ENCODE measurements at places on chromosomes 16 and 17.

DNA sequence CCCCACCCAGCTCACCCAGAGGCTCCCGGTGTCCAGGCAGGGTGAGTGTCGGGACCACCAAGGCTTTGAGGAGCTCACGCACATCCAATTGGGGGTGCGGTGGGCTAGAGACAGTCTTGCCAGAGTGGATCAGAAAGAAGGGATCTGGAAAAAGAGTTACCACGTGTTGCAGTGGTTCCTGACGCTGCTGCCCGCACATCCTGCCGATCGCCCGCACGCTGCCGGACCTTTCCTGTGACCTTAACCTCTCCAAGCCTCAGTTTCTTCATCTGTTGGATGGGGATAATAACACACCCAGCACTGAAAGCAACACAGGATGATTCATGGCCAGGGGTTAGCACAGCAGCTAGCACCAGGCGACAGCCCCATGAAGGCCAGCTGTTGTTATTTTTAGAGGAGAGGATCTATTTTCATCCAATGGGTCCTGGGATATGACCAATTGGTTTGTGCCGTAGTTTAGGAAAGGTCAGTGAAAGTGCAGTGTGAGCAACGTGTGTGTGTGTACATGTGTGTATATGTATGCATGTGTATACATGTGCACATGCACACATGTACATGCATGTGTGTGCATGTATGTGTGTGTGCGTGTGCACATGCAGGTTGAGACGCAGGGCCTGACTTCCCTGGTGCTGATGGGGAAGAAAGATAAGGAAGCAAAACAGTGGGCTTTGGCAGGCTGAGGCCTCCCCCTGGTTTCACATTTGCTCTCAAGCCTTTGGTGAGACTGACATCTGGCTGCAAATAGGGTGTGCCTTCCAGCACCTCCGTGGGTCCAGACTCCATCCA, 2.5 kb downstream of the ITGAX start:
- DNase-seq = no peak

- no peak for DNase-seq
Observed at GRCh38 chr17:13797863-13798262, 196.1 kb upstream of the HS3ST3A1 start.

DNA sequence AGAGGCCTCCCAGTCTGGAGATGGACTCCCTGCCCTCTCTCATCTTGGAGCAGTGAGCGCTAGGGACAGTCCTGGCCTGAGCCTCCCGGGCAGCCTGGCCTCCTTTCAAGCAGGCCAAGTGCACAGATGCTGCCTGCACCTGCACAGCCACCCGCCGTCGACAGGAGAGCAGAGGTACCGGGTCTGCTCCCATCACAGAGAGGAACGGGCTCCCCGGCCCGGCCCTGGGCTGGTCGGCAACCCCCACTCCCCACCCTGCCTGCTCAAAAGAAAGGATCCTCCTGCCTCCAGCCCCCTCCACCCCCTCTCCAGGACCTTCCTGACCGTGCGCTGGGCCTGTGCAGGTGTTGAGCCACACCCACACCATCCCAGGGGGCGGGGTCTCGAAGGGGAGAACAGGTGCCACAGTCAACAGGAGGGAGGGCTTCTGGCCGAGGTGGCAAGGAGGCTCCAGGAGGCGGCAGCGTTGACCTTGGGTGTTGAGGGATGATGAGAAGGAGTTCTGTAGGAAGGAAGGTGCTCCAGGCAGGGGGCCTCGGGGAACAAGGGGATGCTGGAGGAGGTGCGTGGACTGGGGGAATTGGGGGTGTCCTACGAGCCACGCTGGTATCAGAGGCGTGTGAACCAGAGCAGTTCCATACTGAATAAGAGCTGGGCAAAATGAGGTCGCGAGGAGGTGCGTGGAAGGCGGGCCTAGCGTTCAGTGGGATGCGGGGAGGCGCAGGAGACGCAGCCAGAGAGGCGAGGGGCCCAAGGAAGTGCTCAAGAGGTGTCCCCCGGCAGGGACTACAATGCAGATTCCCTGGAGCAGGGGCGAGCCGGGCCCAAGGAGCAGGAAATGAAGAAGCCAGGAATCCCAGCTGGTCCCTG, 967 bp upstream of the CDH15 start:
- DNase-seq = no peak

DNA sequence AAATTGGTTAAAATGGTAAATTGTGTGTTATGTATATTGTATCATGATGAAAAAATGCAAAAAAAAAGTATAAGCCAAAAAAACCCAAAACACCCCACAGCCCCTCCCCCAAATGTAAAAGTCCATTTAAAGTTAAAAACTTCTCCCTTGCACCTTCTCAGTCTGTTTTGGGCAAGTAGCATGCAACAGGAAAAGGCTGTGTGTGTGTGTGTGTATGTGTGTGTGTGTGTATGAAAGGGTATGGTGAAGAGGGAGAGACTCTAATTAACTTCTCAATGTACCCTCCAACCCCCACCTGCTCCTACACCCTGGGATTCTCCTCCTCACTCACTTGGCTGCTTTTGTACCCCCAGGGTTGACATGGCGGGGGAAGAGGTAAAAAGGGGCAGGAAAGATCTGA, 9.2 kb upstream of the GGT6 start:
- no peak for DNase-seq

GRCh38 chr17:4534928-4535666, 20.1 kb downstream of the MYBBP1A start:
- no peak for DNase-seq

- no peak for DNase-seq
Observed at GRCh38 chr16:49464877-49465504, 91.4 kb downstream of the C16orf78 start.

DNA sequence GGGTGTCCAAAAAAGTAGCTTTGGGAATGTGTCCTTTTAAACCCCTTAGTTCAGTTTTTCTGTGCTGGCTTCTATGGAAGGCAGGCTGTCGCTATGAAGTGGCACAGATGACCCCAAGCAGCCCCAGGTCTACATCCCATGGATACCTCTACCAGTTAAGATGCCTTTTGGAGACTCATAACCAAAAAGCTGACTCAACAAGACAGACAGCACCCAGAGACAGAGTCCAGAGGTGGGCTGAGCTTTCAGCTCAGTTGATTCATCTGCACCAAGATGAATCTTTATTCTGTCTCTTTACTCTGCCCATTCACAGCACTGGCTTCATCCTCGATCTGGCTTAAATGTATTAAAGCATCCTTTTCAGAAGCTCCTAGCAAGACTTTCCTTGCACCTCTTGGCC, 29.8 kb upstream of the RBBP6 start:
- no peak for DNase-seq

GRCh38 chr17:42680331-42680808, 1.3 kb downstream of the CCR10 start:
- no peak for DNase-seq

DNA sequence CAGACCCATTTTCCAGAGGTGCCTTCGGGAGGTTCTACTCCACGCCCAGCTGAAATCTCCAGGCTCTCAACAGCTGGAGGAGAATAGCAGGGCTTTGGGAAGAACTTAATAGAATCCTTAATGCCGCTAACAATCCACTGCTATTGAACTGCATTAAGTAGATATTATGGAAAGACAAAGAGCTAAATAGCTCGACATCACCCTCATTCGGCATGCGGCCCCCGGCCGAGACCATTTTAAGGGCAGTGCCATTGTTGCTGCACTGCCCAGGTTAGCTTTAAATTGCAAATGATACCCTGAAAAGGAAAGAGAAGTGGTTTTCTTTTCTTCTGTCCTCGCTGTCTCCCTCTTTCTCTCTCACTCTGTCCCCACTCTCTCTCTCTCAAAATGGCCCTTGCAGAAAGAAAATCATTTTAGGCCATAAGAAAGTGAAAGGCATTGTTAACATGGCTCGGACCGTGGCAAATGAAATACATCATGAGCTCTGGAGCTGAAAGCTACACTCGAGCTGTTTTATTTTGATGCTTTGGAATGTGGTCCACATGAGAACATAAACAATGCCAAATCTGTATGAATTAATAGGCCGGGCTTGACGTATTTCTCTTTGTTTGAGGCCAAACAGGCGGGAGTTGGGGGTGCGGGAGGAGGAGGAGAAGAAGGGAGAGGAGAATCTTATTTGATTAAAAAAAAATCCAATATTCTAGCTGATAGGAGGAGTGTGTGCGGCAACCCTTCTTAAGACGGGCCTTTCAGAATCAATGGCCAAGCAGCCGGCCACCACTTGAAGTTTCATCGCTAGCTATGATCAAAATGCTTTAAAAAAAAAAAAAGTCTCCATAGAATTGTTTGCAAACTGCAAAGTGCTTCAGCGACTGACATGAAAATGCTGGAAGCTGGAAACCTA, 298.8 kb upstream of the IRX3 start:
- no peak for DNase-seq

DNA sequence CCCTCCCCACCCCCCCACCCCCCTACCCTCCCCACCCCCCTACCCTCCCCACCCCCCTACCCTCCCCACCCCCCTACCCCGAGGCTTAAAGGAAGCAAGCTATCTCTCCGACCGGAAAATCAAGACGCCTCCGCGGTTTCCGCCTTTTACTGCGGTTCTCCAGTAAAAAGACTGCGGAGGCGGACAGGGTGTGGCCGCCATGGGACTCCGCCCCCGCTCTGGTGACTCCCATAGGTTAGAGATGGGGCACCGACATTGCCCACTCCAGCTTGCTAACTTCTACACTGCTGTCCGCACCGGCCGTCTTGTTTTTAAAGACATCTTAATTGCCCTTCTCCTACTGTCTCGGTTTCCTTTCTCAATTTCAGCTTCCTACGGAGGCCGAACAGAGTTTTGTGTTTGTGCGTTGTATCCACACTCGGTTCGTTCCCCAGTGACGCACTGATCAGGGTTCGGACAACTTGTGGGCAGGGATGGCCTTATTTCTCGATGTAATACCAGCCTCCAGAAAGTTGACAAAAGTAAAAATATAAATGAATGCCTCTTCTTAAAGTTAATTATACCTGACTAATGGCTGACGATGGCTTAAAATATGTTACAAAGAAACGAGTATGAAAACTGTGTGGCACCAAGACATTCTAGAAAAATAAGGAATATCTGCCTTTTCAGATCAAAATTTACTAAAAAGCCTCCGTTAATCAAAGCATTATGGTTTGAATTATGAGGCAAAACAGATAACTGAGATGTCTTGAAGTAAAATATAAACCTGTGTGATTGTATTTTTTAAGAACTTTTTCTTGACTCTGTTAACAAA, 1.1 kb upstream of the ZNF200 start:
- DNase-seq = peak; percentile 15

GRCh38 chr16:85913141-85913601, 14.2 kb downstream of the IRF8 start:
- no peak for DNase-seq

DNA sequence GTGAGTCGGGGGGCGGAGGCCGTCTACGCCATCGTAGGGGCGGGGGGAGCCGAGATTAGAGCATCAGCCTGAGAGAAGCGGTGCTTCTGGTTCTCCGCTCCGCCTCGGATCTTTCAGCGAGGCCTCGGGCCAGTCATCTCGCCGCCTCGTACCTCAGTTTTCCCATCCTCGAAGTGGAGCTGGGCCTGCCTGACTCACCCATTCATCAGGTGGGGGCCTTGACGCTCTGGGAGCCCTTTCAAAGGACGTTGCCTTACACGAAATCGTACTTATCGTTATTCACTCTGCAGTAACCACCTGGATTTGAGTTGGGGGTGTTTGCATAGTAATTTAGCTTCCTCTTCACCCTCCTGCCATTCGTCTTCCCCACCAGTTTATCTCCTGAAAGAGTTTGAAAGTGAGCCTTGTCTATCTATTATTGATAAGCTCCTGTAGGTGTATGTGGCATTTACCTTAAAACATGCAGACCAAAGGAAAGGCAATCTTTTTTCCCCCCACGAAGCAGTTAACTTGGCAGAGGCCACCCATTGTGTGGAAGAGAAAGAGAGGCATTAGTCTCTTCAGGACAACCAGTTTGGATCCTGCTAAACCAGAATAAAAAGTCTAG, 674 bp downstream of the TAF15 start:
- DNase-seq = no peak

GRCh38 chr17:63984651-63985386, 12.1 kb upstream of the SCN4A start:
- DNase-seq = no peak

GRCh38 chr17:76845541-76846017, 22.6 kb upstream of the MGAT5B start:
- no peak for DNase-seq

- no peak for DNase-seq
Observed at GRCh38 chr17:49117587-49118230, 14.9 kb upstream of the B4GALNT2 start.

GRCh38 chr16:48358419-48358818, 26.8 kb downstream of the SIAH1 start:
- DNase-seq = no peak

GRCh38 chr16:16015849-16016248, 66.4 kb downstream of the ABCC1 start:
- DNase-seq = no peak

- peak; percentile 29 for DNase-seq
Observed at GRCh38 chr17:78414178-78415162, 36.0 kb downstream of the PGS1 start.

DNA sequence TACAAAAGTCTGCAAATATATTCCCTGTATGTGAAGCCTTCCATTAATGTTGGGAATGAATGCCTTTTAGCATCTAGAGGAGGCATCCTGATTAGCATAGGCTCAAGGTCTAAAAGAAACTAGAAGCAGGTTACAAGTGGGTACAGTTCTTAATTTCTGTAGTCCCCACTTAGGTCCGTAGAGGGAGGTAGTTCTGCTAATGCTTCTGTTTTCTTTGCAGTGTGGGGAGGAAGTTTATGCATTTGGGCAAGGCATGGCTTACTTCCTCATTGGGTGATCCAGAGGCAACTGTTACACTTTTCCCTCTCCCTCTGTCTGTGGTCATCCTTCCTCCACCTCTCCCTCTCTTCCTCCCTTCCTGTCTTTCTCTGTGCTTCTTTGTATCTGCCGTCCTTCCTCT, 108.4 kb upstream of the ZKSCAN2 start:
- DNase-seq = no peak

DNA sequence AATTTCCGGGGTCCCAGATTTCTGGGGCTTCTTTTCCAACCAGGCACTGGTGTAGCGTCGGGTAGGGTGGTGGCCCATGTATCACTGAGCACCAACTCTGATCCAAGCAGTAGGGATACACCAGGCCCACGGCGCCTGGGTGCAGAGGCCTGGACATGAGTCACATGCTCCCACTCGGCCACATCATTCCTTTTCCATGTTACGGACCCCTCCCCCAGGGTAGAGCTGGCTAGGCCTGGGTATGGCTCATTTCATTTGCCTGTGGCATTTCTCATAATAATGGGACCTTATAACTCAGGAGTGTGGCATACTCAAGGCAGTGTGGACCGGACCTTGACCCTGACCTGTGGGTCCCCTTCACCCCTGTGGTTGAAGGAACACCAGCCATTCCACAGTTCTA, 18.0 kb upstream of the NDRG4 start:
- no peak for DNase-seq

GRCh38 chr16:24986512-24987303, 28.5 kb downstream of the ARHGAP17 start:
- DNase-seq = no peak

GRCh38 chr17:64147110-64148016, 17.4 kb upstream of the ERN1 start:
- DNase-seq = no peak

- DNase-seq = peak; percentile 58
Observed at GRCh38 chr17:77494664-77495435, 354.1 kb downstream of the SEC14L1 start.
